ENCODE measurements at places on chromosomes 5 and 9.

- no peak for DNase-seq
Measured at GRCh38 chr9:107361816-107362215, 78.7 kb downstream of the RAD23B start.

GRCh38 chr9:135087899-135088347 is 455 bp downstream of the OLFM1 start:
- DNase-seq = peak; percentile 20

DNA sequence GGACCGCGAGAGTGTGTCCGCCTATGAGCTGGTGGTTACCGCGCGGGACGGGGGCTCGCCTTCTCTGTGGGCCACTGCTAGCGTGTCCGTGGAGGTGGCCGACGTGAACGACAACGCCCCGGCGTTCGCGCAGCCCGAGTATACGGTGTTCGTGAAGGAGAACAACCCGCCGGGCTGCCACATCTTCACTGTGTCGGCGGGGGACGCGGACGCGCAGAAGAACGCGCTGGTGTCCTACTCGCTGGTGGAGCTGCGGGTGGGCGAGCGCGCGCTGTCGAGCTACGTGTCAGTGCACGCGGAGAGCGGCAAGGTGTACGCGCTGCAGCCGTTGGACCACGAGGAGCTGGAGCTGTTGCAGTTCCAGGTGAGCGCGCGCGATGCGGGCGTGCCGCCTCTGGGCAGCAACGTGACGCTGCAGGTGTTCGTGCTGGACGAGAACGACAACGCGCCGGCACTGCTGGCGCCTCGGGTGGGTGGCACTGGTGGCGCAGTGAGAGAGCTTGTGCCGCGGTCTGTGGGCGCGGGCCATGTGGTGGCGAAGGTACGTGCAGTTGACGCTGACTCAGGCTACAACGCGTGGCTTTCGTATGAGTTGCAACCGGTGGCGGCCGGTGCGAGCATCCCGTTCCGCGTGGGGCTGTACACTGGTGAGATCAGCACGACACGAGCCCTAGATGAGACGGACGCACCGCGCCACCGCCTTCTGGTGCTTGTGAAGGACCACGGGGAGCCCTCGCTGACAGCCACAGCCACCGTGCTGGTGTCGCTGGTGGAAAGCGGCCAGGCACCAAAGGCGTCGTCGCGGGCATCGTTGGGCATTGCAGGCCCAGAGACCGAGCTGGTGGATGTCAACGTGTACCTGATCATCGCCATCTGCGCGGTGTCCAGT is 1.8 kb downstream of the PCDHA7 start:
- no peak for DNase-seq

- no peak for DNase-seq
Measured at GRCh38 chr9:36258996-36259533, 817 bp upstream of the GNE start.

- DNase-seq = no peak
Measured at GRCh38 chr9:2495221-2496005, 126.2 kb upstream of the VLDLR start.

DNA sequence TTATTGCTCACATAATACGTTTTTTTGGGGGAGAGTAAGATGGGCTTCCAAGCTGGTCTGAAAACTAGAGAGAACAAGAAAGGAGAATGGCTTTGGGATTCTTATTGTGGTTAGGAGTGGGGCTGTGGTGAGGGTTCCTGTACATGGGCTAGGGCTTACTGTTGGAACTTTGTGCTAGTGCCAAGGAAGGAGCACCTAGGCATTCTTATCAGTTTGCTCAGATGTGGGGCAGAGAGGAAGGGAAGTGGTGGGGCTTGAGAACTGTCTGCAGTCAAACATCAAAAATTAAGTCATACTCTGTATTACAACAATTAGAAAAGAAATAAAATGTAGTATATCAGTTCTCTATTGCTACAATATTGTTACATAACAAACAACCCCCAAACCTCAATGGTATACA is 4.0 kb upstream of the THBS4 start:
- DNase-seq = no peak

- peak; percentile 93 for DNase-seq
Measured at GRCh38 chr9:136576269-136576626, 30.4 kb upstream of the NOTCH1 start.

GRCh38 chr5:147645197-147645596 is 135.3 kb upstream of the DPYSL3 start:
- no peak for DNase-seq

DNA sequence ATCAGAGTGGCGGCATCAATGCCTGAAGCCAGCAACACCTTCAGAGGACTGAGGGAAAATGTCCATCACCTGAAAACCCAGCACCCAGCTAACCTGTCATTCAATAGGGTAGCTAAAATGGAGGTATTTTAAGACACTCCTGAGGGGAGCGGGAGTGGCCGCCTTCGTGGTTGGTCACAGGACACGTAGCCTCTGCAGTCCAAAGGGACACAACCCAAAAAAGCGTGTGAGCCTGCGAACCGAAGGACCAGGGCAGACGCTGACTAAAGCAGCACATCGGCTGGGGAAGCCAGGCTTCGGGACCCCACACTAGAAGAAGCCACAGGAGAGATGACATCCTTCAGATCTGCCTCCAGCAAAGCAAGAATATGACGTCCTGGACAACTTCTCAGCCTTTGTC is 70.6 kb downstream of the GOLPH3 start:
- DNase-seq = no peak

DNA sequence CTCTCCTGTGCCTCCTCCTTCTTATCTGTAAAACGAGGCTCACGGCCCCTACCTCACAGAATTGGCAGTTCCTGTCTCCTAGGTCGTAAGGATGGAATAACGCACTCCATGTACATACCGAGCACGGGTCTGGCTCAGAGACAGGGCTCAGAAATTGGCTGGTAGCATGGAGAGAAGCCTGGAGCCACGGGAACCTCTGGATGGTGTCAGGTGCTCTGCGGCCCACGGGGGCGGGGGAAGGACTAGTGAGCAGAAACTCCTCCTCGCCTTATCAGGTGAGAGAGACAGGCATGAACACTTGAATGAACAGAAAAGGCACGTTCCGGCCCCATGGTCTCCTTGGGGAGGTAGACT is 15.4 kb upstream of the C5orf47 start:
- no peak for DNase-seq

DNA sequence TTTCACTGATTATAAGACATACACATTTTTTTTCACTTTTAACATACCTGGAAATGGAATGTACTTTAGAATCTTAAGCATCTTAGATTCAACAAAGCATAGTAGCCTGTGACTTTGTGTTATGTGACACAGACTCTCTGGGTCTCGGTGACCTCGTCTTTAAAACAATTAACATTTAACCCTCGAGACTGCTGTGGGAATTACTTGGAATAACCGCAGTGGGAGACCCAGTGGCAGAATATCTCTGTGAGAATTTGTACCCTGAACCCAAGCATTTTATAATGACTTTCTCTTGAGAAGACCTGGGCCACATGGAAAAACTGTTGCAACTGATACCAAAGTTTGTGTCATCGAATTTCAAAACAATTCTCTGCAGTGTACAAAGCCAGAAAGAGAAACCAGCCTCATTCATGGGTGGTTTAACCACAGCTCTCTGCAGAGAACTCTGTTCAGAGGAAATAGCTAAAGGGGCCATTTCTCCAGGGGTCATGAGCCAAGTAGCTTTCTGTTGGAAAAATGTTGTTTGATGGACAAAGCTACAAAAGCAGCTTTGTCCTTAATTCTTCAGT is 10.0 kb upstream of the RETREG1 start:
- no peak for DNase-seq

GRCh38 chr9:76586390-76587314 is 127.7 kb downstream of the GCNT1 start:
- no peak for DNase-seq

GRCh38 chr9:4831119-4831518 is 38.4 kb downstream of the RCL1 start:
- no peak for DNase-seq

GRCh38 chr5:3518051-3518450 is 77.6 kb upstream of the IRX1 start:
- DNase-seq = no peak

- no peak for DNase-seq
Measured at GRCh38 chr5:124924729-124925128, 178.3 kb upstream of the ZNF608 start.

- DNase-seq = peak; percentile 25
Measured at GRCh38 chr9:135857371-135857786, 50.0 kb downstream of the CAMSAP1 start.

DNA sequence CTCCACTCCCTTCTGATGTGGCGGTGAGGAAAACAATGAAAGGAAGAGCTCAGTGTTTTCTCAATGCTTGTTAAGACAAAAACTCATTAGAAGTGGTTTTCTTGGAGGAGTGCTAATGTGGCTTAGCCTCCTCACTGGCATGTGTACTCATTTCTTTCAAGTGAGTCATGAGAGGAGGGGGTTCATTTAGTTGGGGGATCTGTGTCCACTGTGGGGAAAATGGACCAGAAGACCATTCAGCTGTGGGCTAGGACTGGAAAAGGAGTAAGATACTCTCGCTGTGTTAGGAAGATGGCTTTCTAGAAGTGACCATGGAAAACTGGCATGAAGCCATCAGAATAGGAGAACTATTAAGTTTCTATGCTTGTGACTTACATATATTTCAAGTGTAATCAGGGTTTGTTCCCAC is 23.5 kb downstream of the KLF9 start:
- no peak for DNase-seq

DNA sequence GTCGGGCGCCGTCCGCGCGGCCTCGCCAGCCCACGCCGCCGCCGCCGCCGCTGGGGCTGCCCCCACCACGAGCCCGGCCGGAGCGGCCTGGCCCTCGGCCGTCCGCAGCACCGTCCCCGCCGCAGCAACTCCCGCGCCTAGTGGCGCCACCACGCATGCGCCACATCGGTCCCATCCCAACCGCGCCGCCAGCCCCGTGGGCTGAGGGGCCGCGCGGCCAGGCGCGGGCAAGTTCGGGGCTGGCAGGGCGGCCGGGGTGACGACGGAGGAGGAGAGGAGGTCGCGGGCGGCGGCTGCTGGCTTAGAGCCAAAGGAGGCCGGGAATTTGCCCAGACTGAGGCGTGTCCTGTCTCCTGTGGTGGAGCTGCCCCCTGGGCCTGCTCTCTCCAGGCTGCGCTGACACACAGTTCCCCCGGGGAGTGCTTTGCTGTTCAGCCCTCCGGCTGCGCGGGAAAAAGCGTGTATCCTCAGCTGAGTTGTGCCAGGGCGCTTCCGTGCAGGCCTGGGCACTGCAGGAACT is at the start of gene TUSC1:
Gene TUSC1 (minus strand): TSS at position 298 of the 520 bp plus-strand sequence. CDS start 132 bp downstream, at position 166.
- peak; percentile 92 for DNase-seq

DNA sequence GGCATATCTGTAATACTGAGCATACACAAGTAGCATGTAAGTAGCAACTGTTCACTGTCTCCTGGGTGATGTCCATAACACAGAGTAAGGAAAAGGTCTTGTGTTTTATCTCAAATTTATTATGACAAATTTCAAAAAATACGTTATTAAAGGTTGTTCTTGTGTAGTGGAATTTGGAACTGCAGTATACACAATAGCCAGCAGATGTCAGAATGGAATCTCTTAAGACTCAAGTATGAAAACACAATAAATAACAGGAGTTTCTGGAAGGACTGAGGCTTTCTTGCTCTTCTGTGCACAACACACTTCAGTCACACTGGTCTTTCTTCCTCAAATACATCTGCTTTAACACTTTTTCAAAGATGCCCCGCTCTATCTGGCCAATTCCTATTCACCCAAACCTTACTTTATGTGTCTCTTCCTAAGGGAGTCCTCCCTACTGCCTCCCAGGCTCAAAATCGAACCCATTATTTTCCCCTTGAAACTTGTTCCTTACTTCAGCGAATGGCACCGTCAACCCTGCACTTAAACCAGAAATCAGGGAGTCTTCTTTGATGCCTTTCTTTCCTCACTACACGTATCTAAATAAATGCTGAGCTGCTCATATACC is 6.5 kb upstream of the FBXO10 start:
- no peak for DNase-seq

- no peak for DNase-seq
Measured at GRCh38 chr5:23013395-23013998, 160.4 kb upstream of the CDH12 start.

GRCh38 chr9:127935765-127936221 is 1.9 kb downstream of the DPM2 start:
- no peak for DNase-seq

DNA sequence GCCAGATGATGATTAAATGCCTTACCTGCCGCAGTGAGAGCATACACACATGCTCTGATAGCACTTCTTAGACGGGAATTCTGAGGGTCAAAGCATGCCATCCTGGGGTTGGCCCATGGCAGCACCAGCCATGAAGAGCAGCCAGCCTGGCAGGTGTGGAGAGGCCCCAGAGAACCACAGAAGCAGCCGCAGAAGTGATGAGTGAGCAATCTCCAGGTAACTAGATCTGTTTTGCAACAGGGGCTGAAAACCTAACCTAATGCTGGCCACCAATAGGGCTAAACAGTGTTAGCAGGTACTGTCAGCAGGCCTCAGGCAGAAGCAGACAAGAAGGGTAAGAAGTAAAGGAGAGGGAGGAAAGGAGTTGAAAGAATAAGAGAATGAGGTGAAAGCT is 33.5 kb upstream of the HOMER1 start:
- no peak for DNase-seq

DNA sequence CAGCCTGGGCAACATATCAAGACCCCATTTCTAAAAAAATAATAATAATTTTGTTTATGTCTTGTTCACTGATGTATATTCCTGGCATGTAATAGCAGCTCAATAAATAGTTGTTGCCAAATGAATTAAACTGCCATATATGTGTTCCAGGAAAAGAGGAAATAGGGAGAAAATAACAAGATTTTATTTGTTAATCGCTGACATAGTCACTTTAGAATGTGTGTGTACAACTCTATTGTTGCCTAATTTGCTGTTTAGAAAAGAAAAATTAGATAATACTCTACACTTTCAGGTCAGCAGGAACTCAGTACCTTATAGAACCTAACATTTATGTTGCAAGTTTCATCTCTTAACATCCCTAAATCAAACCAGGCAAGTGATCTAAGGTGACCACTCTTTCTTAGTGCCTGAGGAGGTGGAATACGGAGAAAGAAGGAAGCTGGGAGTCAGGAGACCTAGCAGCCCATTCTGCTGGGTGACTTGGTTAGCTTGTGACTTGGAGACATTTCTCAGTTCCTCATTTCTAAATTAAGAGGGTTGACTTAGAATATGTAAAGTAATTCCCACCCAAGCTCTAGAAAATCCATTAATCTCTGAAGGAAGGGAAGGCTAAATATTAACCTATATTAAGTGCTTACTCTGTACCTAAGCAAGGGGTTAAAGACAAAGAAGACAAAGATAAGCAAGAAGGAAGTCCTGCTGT is 110.3 kb upstream of the IQGAP2 start:
- DNase-seq = no peak

DNA sequence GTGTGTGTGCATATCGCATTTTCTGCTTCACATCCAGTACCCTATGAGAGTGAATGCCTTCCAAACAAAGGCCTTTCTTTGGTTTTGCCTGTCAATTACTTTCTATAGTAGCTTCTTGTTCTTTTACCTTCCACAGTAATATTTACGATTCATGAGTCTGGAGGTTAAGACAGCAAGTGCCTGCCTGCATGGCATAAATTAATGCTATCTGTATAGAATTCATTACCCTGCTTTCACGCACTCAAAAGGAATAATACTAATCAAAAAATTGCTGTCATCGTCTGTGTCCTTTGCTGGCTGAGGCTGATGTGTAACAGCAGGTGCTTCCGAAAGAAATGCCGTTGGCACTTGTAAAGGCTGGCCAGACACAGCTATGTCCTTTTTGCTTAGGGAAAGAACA is 1304.4 kb upstream of the CDH6 start:
- no peak for DNase-seq

- DNase-seq = no peak
Measured at GRCh38 chr5:15106530-15107283, 235.1 kb upstream of the ANKH start.

Data from MG63 (cell line).